Umbilical cord (tissue), 2 donors: ENCODE measurements at places on chromosomes 16 and 17.

DNA sequence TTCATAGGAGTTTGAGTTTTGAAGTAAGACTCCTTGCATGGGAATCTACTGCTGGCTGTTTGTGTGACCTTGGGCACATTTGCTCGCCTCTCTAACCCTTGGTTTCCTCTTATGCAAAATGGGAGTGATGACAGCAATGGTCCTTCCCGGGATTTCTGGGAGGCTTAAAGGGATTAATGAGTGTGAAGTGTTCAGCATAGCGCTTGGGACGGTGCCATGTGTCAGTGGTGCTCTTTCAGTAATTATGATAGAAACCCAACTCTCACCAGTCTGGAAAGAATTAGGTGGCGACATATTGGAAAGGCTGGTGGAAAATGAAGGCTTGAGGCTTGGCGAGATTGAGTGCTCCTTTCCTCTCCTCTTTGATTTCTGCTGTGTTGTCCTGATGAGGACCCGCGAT lies 429.2 kb upstream of the EEF2KMT start:
- DNase-seq = no peak

- DNase-seq = no peak
Measured at GRCh38 chr16:50351116-50351515, 17.7 kb downstream of the BRD7 start.

- DNase-seq = no peak
Measured at GRCh38 chr16:5444189-5444588, 346.6 kb upstream of the EEF2KMT start.

- DNase-seq = no peak
Measured at GRCh38 chr16:1028056-1028455, 44.5 kb upstream of the SSTR5 start.

GRCh38 chr17:71592431-71592830 lies 528.4 kb upstream of the SOX9 start:
- DNase-seq = no peak
